ENCODE measurements at places on chromosomes 3 and 15.

- no peak for DNase-seq
These were observed 36.5 kb upstream of the SPTBN5 start for GRCh38 chr15:41930221-41930866.

DNA sequence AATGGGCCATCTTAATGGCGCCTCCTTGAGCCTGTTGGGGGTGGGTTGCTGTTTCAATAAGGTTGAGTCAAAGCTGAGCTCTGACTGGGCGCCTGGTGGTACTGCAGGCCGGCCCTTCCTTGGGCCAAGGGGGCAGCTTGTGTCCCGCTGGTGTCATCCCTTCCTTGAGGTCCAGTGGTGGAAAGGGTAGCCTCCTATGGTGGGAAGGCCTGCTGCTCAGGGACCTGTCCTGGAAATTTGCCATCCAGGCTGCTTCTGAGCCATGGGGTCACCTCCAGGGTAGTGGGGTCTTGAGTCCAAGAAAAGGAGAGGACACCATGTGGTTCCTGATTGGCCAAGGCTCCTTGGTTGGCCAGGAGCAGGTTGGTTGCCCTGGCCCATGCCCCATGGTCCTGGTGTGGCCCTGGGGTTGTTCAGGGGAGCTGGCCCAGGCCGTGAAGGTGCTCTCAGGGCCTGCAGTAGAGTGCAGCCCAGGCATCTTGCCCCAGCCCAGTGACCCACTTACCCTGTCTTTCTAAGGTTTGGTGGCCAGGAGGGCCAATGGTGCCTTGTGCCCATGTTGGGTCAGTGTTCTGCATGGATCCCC is 188.7 kb downstream of the UBE3A start:
- DNase-seq, result no peak

GRCh38 chr3:182139627-182140357 is 428.1 kb downstream of the SOX2 start:
- no peak for DNase-seq

DNA sequence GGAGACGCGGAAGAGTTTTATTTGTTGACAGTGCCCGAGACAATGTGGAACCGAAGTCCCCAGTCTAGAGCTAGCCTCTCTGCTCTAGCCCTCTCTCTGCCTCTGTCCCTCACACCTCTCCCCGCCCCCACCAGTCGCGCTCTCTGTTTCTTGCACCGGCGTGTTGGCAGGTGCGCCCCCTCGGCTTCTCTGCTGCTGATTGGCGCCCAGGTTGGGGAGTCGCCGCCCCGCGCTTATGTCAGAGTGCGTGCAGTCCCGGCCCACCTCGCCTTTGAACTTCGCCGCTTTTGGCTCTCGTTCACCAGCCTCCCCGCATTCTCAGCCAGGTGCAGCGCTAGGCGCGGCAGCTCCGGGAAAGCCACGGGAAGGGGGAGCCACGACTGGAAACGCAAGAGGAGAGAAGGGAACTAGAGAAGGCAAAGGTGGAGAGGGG is at the start of gene SOX14:
Gene SOX14, plus strand, starts transcription at position 315 of the 433 bp plus-strand sequence. CDS start 470 bp downstream, outside the sequence.
- DNase-seq, result no peak

GRCh38 chr3:66302288-66302687 is 81.5 kb downstream of the SLC25A26 start:
- no peak for DNase-seq

- no peak for DNase-seq
These were observed 4.7 kb upstream of the COPB2 start for GRCh38 chr3:139394116-139394515.

DNA sequence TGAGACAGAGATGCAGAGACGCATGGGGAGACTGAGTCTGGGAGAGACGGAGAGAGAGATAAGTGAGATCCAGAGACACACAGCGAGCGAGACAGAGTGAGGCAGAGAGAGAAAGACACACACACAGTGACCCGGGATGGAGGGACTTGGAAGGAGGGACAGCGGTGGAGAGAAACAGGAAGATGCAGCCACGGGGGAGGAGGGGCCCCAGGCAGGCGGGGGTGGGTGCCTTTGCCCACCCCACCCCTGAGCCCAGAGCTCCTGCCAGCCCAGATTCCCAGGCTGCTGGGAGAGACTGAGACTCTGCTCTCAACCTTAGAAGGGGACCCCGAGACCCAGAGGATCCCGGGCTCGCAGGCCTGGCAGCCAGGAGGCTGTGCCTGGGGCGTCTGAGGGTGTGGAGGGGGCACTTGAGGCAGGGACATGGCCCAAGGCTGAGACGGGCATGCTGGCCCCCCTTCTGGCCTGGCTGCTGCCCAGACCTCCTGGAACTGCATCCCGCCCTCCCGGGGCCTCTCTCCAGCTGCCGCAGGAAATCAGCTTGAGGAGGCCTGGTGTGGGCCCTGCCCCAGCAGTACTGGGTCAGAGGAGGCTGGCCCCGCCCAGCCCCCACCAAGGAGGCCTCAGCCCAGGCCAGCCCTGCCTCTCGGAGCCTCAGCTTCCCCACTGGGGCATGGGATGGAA is 18.1 kb downstream of the H1-8 start:
- DNase-seq, result no peak

GRCh38 chr15:32803631-32804030 is 85.8 kb downstream of the GREM1 start:
- DNase-seq, result no peak

DNA sequence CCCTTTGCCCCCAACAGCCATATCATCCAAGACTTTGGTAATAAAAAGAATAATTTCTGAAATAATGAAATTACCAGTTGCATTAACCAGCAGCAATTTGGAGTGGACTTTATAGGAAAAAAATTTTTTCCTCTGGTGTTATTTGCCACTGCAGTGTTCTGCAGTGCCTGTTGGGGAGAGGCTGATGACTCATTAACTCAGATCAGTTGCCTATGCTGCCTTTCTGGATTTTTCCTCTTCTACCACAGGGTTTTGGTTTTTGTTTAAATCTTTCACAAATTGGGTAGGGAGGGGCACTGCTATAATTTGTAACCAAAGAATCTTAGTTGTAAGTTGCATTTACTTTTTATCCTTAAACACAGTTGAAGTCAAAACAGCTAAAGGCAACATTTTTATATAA is 22.7 kb downstream of the ATP6V1A start:
- no peak for DNase-seq

GRCh38 chr15:90294601-90295269 is 29.3 kb downstream of the NGRN start:
- no peak for DNase-seq

GRCh38 chr3:197328198-197328597 is 29.8 kb upstream of the DLG1 start:
- DNase-seq, result no peak

DNA sequence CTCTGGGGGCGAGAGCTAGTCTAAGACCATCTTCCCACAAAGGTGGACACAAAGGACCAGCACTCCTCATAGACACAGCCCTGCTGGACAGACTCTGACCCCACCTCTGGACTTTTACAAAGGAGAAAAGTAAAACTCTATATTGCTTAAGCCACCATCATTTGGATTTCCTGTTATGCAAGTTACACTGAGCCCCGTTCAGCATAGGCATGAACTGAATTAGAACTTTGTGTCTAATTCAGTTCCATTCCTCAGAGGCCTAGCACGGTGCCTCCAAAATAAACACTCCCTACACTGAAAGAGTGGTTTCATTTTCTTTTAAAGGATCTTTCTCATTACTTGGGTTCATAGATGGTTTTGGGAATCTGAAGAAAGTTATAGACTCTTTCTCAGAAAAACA is 79.2 kb upstream of the OCA2 start:
- no peak for DNase-seq

DNA sequence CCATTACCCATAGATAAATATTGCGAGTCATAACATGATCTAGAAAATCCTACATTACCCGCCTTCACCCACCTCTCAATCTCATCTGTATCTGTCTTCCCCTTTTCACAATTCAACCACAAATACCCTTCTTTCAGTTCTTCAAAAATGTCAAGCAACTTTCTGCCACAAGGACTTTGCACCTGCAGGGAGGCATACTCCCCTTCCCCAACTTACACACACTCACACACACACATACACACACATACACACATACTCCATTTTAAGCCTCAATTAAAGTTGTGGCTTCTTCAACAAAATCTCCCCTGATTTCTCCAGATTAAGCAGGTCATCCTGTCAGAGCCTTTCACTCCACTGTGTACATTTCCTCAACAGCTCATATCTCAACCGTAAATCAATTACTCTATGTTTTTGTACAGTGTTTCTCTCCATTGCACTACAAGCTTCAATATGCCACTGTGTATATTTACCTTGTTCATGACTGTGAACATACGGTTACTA is 33.1 kb upstream of the CCDC50 start:
- DNase-seq, result no peak

- DNase-seq, result no peak
These were observed 214.6 kb upstream of the UBE2E2 start for GRCh38 chr3:22988566-22988965.

GRCh38 chr3:8589880-8590556 is 54.6 kb downstream of the SSUH2 start:
- no peak for DNase-seq

DNA sequence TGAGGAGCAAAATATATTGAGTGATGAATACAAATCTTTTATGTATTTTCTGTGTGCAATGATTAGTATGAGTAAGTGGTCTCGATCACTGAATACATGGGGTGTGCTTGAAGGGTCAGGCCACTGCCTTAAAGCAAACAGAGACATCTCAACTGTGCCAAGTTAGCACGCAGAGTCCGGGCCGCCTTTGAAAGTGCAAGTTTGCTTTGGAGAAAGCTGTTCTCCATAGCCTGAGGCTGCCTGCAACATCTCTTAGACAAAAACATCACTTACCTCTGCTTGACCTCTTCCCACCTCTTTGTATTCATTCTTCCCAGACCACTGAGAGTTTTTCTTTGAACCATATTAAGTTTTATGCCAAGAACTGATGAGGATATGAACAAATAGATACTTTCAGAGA is 267.0 kb downstream of the ZBTB20 start:
- no peak for DNase-seq

GRCh38 chr3:125212509-125213363 is at the start of gene SLC12A8:
TSS of gene SLC12A8 (minus strand) at chr3:125212748. CDS start at chr3:125211349, 1,399 bp downstream.
- no peak for DNase-seq

DNA sequence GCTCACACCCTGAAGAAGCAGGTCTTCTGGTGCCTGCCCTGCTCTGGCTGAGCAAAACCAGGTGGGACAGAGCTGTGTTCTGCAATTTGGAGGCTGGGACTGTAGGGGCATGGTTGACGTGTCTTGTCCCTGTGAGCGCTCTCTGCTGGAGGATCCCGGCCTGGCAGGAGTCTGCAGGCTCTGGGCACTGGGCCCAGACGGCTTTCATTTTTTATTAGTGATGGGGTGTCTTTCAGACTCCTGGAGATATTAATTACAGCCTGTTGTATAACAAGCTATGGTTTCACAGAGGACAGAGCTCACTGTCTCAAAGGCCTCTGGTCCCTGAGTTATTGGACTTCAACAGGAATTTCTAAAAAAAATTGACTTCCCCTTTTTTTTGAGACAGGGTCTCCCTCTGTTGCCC is 29.5 kb upstream of the ZNF710 start:
- no peak for DNase-seq

DNA sequence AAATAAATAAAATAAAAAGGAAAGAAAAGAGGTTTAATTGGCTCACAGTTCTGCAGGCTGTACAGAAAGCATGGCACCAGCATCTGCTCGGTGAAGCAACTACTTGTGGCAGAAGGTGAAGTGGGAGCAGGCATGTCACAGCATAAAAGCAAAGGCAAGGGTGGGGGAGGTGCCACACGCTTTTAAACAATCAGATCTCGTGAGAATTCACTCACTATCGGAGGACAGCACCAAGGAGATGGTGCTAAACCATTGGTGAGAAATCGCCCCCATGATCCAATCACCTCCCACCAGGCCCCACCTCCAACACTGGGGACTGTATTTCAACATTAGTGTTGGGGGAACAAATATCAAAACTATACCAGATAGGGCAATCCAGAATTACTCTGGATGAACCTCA is 15.3 kb downstream of the SCG3 start:
- no peak for DNase-seq

GRCh38 chr15:90618330-90619125 is 88.8 kb downstream of the CRTC3 start:
- no peak for DNase-seq

DNA sequence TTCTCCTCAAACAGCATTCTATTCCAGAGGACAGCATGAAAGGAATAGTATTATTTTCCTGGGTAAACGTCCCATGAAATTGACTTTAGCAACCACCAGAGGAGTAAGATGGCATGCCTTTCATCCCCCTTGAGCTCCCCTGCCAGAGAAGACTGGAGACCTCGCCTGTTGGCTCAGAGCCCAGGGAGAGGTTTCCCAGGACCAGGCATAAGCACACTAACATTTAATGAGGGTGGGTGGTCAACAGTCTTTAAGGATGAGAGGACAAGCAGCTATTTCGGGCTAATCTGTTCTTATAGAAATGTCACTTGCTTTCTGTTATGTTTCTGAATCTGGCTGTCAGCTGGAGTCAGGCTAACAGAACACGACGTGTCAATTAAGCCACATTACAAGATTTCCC is 390.5 kb downstream of the GABRG3 start:
- DNase-seq, result no peak

- no peak for DNase-seq
These were observed 88.8 kb upstream of the RARB start for GRCh38 chr3:25339225-25339624.
